CD4-positive, alpha-beta memory T cell (primary cell): ENCODE measurements at places on chromosomes 3 and 15. TPM values are rescaled to one million over a fixed set of nuclear protein-coding genes. Genes with fewer than 3 reads are reported as not detected.

The C3orf70 gene
- not detected for total RNA-seq

DNA sequence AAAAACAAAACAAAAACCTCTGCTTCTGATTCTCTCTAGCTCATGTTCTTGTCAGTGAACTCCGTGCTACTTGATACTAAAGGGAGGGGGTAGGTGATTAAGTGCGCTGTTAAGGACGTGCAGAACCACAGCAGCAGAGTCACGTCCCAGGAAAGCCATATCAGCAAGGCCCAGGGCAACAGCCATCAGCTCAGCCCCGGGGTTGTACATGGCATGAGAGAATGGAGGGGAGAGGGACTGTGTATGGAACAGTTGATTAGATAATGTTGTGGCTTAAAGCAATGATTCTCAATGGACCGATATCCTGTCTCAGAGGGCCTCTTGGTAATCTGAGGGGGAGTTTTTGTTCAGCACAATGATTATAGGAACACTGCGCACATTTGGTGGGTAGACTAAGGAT, 27.6 kb downstream of the C2CD4A start:
- no peak overlapping the region for H3K27ac ChIP-seq
- no peaks in the 10 kb centered on the region for H3K27me3 ChIP-seq
- no peaks in the 10 kb centered on the region for H3K4me1 ChIP-seq
- DNase-seq, result no peak
- H3K36me3 ChIP-seq, result no peaks in the 10 kb centered on the region

DNA sequence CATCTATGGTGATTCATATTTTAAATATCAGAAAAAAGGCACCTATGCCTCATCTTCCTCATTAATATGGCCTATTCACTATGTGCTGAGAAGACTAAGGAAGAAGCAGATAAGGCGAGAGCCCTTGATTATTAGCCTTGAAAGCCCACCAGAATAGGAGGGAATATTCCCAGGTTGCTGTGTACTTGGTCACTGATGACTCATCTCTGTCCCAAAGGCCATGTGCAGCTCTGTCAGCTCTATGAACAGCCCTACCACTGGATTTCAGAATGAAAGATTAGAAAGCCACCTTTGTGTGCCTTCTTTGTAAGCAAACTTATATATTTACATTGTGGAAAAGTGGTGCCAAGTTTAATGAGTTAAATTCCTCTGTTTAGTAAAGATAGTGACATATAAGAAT, 211.5 kb downstream of the NFKBIZ start:
- no peak overlapping the region for H3K4me3 ChIP-seq
- peaks cover 39% of the 10 kb centered on the region for H3K4me1 ChIP-seq
- H3K27ac ChIP-seq, result no peak overlapping the region
- H3K36me3 ChIP-seq, result no peaks in the 10 kb centered on the region
- DNase-seq, result no peak

DNA sequence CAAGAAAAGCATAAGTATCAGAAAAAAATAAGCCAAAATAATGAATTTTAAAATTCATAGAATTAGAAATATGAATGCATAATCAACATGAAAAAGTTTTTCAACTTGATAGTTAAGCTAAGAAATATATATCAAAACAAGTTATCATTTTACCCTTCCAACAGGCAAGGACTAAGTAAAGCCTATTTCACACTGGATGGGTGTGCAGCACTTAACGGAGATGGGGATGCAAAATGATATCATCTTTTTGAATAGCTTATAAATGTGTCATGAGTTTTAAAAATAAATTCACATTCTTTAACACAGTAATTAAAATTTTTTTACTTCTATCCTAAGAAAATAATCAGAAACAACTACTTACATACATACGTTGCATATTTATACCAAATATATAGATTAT, 20.9 kb downstream of the PIK3R4 start:
- H3K36me3 ChIP-seq, result peaks cover 6% of the 10 kb centered on the region
- no peak for DNase-seq
- H3K4me1 ChIP-seq, result no peaks in the 10 kb centered on the region
- H3K27me3 ChIP-seq, result no peaks in the 10 kb centered on the region
- H3K4me3 ChIP-seq, result no peak overlapping the region

The DPPA2 gene
- total RNA-seq, result not detected

GRCh38 chr3:50194128-50194902, 2.9 kb downstream of the GNAT1 start:
- no peak overlapping the region for H3K27ac ChIP-seq
- peaks cover 11% of the 10 kb centered on the region for H3K27me3 ChIP-seq
- DNase-seq, result peak; percentile 88

The XCR1 gene
- not detected for total RNA-seq

DNA sequence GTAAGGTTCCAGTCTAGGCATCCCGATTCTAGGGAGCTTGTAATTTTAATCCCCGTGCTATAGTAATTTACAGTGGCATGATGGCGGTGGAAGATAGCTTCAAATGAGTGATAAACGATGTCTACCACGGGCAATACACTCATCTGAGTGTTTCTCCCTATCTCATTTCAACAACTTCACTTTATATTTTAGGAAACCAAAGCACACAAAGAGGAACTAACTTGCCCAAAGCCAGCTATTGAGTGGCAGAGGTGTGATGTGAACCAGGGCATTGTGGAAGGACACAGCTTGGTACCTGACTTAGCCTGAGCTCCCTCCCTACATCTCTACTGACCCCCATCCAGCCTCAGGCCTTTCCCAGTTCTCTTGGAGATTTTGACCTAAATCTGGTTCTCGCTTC, 16.9 kb upstream of the FILIP1L start:
- no peak overlapping the region for H3K27ac ChIP-seq
- DNase-seq, result no peak
- no peaks in the 10 kb centered on the region for H3K27me3 ChIP-seq
- H3K36me3 ChIP-seq, result no peaks in the 10 kb centered on the region
- H3K4me1 ChIP-seq, result no peaks in the 10 kb centered on the region

- H3K4me3 ChIP-seq, result no peak overlapping the region
- no peak overlapping the region for H3K27ac ChIP-seq
- no peaks in the 10 kb centered on the region for H3K4me1 ChIP-seq
- H3K27me3 ChIP-seq, result no peaks in the 10 kb centered on the region
Measured at GRCh38 chr3:111190518-111190917, 118.9 kb downstream of the NECTIN3 start.

- no peaks in the 10 kb centered on the region for H3K4me1 ChIP-seq
- H3K27ac ChIP-seq, result no peak overlapping the region
- H3K4me3 ChIP-seq, result no peak overlapping the region
Measured at GRCh38 chr3:194455481-194455880, 31.3 kb downstream of the ATP13A3 start.

DNA sequence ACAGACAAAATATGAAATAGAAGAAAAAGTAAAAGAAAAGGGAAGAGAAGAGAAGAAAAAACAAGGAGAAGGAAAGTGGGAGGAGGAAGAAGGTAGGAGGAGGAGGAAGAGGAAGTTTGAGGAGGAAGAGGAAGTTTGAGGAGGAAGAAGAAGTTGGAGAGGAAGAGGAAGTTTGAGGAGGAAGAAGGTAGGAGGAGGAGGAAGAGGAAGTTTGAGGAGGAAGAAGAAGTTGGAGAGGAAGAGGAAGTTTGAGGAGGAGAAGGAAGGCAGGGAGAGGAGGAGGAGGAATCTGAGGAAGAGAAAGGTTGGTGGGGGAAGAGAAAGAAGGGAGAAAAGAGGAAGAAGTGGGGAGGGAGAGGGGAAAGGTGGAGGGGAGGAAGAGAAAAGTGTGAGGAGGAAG, 169.2 kb upstream of the RORA start:
- no peaks in the 10 kb centered on the region for H3K36me3 ChIP-seq
- H3K27ac ChIP-seq, result no peak overlapping the region
- no peak for DNase-seq

DNA sequence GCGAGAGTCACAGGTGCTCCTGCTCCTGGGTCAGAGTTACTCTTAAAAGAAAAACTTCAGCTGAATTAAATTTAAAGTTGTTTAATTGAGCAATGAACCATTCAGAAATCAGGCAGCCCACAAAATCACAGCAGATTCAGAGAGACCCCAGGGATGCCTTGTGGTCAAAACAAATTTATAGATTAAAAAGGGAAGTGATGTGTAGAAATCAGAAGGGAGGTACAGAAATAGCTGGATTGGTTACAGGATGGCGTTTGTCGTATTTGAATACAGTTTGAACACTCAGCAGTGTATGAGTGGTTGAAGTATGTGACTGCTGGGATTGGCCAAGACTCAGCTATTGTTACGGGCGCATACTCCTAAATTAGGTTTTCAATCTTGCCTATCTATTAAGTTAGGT, 58.6 kb downstream of the UACA start:
- no peak overlapping the region for H3K27ac ChIP-seq
- H3K27me3 ChIP-seq, result no peaks in the 10 kb centered on the region
- H3K4me3 ChIP-seq, result no peak overlapping the region
- no peaks in the 10 kb centered on the region for H3K4me1 ChIP-seq

- peak; percentile 18 for DNase-seq
- H3K4me1 ChIP-seq, result no peaks in the 10 kb centered on the region
- no peaks in the 10 kb centered on the region for H3K36me3 ChIP-seq
- no peak overlapping the region for H3K4me3 ChIP-seq
Measured at GRCh38 chr3:127970966-127971592, 56.0 kb downstream of the KBTBD12 start.

GRCh38 chr15:65743637-65744252, 48.3 kb downstream of the DENND4A start:
- no peaks in the 10 kb centered on the region for H3K4me1 ChIP-seq
- no peak for DNase-seq
- H3K4me3 ChIP-seq, result no peak overlapping the region
- no peak overlapping the region for H3K27ac ChIP-seq

The ROPN1 gene
- not detected for total RNA-seq

GRCh38 chr3:187014417-187014864, 84.1 kb downstream of the ST6GAL1 start:
- no peak for DNase-seq
- no peak overlapping the region for H3K27ac ChIP-seq
- peaks cover 71% of the 10 kb centered on the region for H3K4me1 ChIP-seq
- H3K4me3 ChIP-seq, result no peak overlapping the region
- H3K27me3 ChIP-seq, result no peaks in the 10 kb centered on the region
- H3K36me3 ChIP-seq, result peaks cover 14% of the 10 kb centered on the region

DNA sequence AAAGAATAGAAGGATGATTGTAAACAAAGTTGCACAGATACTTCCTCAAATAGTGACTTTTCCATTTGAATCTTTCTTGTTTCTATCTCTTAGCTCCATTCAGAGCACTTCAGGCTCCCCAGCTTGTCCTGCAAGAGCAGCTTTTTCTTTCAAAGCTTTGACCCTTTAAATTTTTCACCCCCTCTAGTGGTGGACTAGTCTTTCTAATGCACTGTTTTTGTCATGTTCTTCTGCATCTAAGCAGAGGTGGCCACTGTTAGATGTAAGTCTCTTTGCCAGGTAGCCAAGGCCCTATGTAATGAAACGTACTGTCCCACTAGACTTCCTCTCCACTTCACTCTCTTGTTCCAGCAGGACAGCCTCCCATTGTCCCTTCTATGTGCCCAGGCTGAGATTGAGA, 74.0 kb upstream of the MANF start:
- DNase-seq, result peak; percentile 26
- no peaks in the 10 kb centered on the region for H3K36me3 ChIP-seq
- no peak overlapping the region for H3K27ac ChIP-seq
- no peaks in the 10 kb centered on the region for H3K27me3 ChIP-seq

The FRMD5 gene
- total RNA-seq, result not detected

GRCh38 chr3:97612632-97613031, 151.9 kb upstream of the ARL6 start:
- H3K4me3 ChIP-seq, result no peak overlapping the region
- no peaks in the 10 kb centered on the region for H3K36me3 ChIP-seq
- no peaks in the 10 kb centered on the region for H3K4me1 ChIP-seq
- no peak for DNase-seq
- no peaks in the 10 kb centered on the region for H3K27me3 ChIP-seq
- H3K27ac ChIP-seq, result no peak overlapping the region

GRCh38 chr3:71057526-71057894, 526.0 kb downstream of the FOXP1 start:
- peak overlapping the region; percentile 50 for H3K27ac ChIP-seq
- H3K27me3 ChIP-seq, result no peaks in the 10 kb centered on the region
- no peak for DNase-seq
- peak overlapping the region; percentile 21 for H3K4me3 ChIP-seq
- H3K4me1 ChIP-seq, result peaks cover 98% of the 10 kb centered on the region

The COL6A6 gene
- not detected for total RNA-seq
